K562 (cell line): ENCODE measurements at places on chromosomes 6 and 20. TPM values are rescaled to one million over a fixed set of nuclear protein-coding genes. Genes with fewer than 3 reads are reported as not detected.

- no peak for DNase-seq
These were observed 87.7 kb downstream of the THEMIS start for GRCh38 chr6:127812985-127813698.

The SLC17A1 gene
- polyA plus RNA-seq, result not detected in 2 replicates

DNA sequence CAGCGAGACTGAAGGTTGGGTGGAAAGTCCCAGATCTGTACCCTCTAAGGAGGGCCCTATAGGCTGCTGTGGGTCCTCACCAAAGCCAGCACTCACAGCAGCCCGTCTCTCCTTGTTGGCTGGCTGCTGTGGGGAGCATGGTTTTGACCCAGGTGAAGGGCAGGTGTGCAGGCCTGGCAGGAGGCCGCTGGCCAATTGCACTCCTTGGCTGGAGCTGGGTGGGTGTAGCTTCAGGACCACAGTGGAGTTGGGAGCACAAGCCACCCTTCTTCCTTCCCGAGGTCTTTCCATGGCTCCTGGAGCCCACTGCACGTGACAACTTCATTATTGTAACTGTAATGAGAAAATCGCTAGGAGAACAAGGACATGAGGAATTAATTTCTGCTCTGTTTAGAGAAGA is 287.7 kb upstream of the FOXQ1 start:
- DNase-seq, result no peak

The GPLD1 gene
- 0.26 and 0.57 TPM in 2 replicates for polyA plus RNA-seq

The TTK gene
- 32.2 and 33.3 TPM in 2 replicates for polyA plus RNA-seq

DNA sequence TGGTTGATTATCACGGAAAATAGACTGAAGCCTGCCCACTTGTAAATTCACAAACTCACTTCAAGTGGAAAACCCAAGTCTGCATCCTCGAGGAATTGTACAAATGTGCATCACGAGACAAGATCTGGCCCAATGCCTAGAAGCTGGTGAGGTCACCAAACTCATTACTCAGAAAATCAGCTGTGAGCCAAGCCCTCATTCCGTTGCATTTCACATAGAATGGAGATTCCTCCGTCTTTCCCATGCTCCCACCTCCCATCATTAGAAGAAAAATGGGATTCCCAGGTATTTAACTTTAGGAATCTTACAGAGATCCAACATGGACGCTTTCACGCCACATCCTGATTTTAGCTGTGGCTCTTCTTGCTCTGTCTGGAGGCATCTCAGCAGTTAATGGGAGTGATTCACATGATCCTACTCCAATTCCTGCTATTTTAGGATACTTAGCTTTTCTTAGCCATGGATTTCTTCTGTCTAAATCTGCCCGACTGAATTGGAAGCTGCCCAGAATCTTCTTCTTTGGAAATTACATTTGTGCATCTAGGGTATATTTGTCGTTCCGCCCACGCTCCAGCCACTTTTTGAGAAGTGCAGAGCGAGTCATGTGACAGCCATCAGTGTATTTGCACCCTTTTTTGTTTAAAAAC is 68.7 kb upstream of the STMND1 start:
- DNase-seq, result no peak

DNA sequence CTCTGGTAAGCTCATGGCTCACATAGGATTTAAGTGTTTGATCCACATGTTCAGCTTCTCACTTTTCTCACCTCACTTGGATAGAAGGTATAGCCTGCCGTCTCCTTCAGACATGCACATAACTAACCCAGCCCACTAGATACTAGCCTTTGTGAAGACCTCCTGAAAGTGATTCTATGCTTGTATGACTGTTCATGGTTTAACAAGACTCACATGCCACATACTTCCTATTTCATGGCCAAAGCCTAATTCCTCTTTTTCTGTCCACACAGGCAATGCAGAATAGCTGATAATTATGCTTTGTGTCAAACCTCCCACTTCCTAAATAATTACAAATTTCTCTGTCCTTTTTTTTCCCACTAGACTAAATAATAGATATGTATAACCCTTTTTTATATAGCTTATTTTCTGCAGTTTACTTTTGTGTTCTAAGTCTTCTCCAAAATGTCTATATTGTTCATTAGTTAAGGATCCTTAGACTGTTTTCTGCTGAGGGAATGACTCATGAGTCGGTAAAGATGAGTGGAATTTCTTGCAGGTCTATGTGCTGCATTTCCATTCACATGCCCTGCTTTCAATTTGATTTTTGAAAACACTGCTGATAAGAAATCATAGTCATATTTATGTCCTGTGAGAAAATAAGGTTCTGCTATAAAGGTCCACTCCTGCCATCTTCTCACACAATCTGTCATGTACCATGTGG is 43.0 kb downstream of the HDDC2 start:
- no peak for DNase-seq

DNA sequence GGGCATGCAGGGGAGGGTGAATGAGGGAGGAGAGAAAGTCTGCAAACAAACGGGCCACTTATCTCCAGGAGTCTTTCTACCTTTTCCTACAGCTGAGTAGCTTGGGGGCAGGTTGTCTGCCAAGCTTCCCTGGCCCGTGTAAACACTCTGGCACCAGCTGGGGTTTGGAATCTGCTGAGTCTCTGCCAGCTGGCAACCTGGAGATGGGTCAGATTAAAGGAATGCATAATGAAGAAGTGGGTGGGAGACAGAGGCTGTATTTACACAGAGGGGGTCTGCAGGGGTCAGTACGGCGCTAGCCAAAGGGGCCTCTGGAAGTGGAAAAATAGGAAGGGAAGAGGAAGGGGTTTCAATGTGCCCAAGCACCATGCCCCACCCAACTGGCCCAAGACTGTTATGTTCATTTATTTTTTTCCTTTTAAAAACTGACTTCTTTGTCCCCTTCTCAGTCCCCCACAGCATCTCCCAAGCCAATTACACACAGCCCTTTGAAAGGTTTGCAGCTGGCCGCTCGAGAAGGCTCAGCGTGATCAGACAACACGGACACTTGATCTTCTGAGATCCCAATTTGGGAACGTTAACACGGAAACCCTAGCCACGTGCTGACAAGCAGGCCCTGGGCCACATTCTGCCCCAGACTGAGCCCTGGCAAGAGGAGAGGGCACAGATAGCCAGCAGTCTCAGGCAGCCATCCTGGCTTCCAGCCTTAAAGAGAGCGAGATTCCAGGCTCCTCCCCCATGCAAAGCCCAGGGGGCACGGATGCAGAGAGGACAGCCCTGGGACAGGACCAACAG is 25.2 kb downstream of the TRAM2 start:
- DNase-seq, result no peak

The LGSN gene
- not detected in 2 replicates for polyA plus RNA-seq

GRCh38 chr20:10747019-10747418 is 73.2 kb upstream of the JAG1 start:
- DNase-seq, result no peak

The CYP39A1 gene
- polyA plus RNA-seq, result not detected in 2 replicates

- DNase-seq, result peak; percentile 47
These were observed 671 bp downstream of the EFHC1 start for GRCh38 chr6:52420668-52421358.

The NT5E gene
- not detected in 2 replicates for polyA plus RNA-seq

GRCh38 chr6:18147160-18147559 is 7.7 kb downstream of the TPMT start:
- no peak for DNase-seq

DNA sequence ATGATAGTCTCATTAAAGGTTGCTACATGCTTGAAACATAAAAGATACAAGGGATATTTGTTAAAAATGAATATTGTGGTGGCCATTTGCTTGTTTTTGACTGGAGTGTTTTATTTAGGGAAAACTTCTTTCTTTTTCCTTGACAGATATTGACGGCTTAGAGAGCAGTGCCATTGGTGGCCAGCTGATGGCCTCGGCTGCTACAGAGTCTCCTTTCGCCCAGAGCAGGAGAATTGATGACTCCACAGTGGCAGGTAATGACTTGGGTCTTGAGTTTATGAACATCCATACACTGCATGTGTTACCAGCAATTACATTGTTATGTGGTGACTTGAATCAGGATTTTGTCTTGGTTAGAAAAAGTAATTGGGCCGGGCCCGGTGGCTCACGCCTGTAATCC is 67.5 kb upstream of the PBOV1 start:
- peak; percentile 12 for DNase-seq
